Foreskin keratinocyte (primary cell): ENCODE measurements at places on chromosomes 2 and 18. TPM values are rescaled to one million over a fixed set of nuclear protein-coding genes. Genes with fewer than 3 reads are reported as not detected.

The POMC gene
- 0.39 and 0.71 TPM in 2 replicates for total RNA-seq

The TLX2 gene
- 0.10 TPM in 1 of 2 replicates, not detected in the other for total RNA-seq

The AKAIN1 gene
- not detected in 2 replicates for total RNA-seq

The FTCDNL1 gene
- total RNA-seq, result 1.1 and 1.4 TPM in 2 replicates

The REG1B gene
- total RNA-seq, result not detected in 2 replicates

The TEX261 gene
- 40.0 and 41.7 TPM in 2 replicates for total RNA-seq

The ASIC4 gene
- total RNA-seq, result not detected in 2 replicates

The TMEM198 gene
- total RNA-seq, result 1.0 and 1.2 TPM in 2 replicates

The RAB31 gene
- total RNA-seq, result 35.2 and 51.7 TPM in 2 replicates
